ENCODE measurements at places on chromosomes 3 and 15.
A peak's percentile ranks its signal among the peaks of the same experiment; 100 is the strongest.

DNA sequence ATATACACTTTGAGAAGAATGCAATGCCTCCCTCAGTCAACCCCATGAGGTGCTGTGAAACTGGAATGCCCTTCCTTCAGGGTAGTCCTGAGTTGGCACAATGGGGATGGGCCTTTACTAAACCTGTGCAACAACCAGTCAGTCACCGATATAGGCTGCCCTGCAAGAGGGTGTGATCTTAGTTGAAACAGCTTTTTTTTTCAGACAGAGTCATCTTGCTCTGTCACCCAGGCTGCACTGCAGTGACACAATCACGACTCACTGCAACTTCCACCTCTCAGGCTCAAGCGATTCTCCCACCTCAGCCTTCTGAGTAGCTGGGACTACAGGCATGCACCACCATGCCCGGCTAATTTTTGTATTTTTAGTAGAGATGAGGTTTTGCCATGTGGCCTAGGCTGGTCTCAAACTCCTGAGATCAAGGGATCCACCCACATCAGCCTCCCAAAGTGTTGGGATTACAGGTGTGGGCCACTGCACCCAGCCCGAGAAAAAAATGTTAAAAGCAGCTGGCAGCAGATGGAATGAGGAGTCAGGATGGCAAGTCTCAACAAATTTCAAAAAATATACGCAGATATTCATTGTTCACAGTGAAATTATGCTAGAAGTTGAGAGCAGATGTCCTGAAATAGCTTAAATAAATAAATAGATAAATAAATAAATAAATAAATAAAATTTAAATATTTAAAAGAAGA lies 31.8 kb downstream of the MYO5A start:
- no peak for DNase-seq

DNA sequence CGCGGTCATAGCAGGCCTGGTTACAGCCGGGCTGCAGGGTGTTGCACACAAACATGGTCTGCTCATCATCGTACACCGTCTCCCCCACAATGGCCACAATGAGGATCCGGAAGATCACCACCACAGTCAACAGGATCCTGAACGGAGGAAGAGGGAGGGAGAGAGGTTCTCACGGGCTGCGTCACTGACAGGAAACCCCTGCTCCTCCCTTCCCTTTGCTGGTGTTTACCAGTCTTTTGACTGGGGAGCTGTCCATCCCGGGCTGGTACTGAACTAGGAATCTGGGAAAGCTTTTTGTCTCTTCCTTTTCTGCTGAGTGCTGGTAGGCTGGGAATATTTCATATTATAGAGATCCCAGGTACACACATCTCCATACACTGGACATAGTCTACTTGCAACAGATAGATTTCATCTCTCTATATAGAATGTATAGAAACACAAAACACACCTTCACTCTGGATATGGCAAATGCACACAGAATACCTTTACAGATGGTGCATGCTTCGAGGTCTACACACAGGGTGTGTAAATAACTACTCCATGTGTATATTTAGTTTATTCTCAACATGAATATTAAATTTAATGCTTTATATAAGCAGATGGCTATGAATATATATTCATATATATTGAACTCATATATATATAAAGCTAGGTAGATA lies 1.4 kb downstream of the GJD2 start:
- peak; percentile 94 for DNase-seq

GRCh38 chr15:63596676-63597037 lies 530 bp upstream of the FBXL22 start:
- DNase-seq, result no peak

- DNase-seq, result peak; percentile 39
Observed at GRCh38 chr3:8938021-8938420, 25.3 kb downstream of the RAD18 start.

DNA sequence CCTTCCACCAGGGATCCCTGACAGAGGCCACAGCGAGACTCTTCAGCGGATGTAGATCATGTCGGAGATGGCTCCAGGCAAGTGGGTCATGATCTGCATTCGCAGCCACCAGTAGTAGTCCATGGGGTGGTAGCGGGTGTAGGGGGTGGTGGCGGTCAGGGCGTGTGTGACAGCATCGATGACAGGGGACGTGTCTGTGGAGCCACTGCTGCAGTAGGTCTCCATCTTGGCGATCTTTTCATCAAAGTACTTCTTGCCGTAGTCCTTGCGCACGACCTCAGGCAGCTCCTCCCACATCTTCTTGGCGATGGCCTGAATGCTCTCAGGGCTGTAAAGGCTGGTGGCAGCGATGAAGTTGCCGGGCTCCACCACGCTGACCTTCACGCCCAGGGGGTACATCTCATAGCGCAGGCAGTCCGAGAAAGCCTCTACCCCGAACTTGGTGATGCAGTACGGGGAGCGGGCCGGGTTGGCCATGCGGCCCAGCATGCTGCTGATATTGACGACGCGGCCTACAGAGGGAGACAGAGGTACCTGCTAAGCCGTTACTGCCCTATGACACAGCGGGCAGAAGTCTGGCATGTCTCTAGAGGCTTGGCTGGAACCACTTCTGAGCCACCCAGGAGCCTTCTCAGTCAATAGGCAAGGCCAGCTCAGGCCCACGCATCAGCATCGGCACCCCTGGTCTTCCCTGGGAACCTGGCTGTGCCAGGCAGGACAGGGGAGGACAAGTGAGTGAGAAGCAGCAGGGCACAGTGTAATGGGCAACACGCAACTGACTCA lies 43.7 kb downstream of the BDH1 start:
- peak; percentile 74 for DNase-seq

DNA sequence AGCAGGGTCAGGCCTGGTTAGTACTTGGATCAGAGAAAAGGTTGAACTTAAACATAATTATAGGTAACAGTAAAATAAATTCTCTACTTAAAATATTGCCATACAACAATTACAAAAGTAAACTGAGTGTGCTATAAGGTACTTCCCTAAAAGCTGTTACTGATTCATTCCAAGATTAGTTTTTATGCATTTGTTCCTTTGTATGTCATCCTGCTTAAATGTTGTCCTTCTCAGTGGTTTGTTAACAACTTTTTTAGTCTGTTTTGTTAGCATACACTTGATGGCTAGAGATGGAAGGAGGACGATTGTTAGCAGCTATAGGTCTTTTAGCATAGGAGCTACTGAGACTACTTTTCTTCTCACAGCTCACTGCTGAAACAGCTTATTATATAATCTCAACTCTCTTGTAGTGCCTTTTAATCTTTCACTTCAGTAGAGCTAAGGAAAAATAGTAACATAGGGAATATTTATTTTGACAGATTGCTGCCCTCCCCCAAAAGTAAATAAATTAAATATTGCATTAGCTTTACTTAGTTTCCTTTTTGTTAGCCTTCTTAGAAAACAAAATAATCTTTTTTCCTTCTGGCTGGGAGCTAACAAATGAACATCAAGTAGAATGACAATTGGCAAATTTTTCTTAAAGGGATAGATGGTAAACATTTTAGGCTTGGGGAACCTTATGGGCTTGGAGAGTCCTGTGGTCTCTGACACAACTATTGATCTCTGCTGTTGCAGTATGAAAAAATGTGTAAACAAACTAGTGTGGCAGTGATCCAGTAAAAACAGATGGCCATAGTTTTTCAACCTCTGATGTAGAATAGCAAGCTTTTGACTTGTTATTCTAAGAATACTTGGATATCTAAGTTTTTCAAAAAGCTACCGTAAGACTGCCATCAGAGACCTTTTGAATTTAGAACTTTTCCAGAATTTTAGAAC lies 39.5 kb downstream of the USP8 start:
- DNase-seq, result no peak

DNA sequence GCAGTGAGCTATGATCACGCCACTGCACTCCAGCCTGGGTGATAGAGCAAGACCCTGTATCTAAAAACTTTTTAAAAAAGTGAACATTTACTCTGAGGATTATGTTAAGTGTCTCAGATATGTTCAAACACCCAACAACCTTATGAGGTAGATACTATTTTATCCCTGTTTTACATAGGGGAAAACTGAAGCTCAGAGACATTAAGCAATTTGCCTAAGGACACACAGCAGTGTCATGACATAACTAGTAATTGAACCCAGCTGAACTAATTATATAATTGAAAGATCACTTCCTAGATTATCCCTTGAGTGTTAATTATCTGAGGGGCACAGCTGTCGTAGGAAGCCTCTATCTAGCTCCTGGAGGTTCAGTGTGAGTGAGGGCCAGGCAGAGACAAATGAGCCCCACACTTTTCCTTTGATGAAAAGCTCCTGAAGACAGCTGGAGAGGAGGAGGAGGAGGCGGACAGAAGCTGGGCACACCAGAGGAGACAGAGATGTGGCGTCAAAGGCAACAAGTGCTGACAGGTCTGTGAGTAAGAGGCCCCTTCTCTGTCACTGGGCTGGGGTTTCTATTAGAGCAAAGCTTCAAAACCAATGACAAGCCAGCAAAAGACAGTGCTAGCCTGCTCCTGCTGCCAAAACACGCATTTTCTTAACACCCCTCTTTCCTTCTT lies 20.5 kb downstream of the TRH start:
- DNase-seq, result no peak

GRCh38 chr3:29932696-29933325 lies 651.9 kb downstream of the RBMS3 start:
- no peak for DNase-seq

DNA sequence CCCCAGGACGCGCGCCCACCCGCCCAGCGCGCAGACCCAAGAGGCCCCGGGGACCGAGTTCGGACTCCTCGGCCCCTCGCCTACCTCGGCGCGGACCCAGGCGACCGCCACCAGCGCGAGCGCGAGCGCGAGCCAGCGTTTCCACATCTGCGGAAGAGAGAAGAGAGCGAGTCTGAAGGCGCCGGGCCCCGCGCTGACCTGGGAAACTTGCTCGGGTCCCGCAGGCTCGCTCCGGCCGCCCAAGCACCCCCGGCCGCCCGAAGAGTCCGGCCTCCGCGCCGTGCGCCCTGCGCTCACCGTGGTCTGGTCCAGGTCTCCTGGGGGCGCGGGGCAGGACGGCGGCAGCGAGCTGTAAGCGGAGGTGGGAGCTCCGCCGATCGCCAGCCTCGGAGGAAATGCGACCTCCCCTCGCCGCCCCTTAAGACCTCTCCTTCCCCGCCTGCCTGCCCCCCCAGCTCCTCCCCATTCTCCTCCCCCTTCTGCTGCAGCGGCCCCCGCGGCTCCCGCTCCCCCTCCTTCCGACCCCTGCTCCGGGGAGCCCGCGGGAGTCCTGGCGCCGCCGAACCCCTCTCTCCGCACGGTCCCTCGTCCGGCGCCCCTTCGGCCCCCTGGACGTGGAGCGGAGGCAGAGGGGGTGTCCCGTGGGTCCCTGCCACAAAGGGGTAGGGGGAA lies at the start of gene FSTL1:
Gene FSTL1, minus strand, starts transcription at position 393 of the 672 bp plus-strand sequence. Its CDS starts 246 bp downstream, at position 147.
- DNase-seq, result peak; percentile 86

DNA sequence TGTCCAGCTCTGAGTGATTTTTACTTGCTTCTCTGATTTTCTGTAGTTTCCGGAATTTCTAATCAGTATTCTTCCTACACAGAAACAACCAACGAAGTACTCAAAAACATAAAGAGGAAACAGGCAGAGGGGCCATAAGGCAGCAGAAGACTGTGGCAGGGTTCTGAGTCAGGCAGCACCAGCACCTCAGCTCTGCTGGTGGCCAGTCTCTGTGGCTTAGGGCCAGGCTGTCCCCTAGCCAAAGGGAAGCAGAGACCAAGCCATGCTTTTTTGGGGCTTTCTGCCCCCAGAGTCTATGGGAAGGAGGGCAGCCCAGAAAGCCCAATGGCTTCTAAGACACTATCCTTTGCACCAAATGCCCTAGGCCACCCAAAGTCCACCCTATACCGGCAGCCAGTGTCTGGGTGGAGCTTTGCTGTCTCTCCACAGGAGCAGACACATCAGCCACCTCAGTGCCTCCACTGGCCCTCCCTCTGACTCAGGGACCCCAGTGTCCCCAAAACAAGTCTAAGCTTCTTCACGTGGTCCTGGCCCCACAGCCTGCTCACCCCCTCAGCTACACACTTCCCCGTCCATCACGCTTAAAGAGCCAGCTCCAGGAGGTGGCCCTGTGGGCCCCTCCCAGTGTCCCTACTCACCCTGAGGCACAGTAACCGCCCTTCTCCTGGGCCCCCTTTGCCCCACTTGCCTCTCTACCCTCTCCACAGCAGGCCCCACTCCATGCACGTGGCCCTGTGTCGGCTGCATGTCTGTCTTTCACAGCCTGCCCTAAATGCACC lies 46.2 kb downstream of the CCDC12 start:
- no peak for DNase-seq

- no peak for DNase-seq
Observed at GRCh38 chr3:119562307-119562961, 3.0 kb upstream of the CD80 start.

- peak; percentile 25 for DNase-seq
Observed at GRCh38 chr3:192273697-192274010, 453.7 kb downstream of the FGF12 start.

GRCh38 chr3:67357610-67358458 lies 296.6 kb downstream of the SUCLG2 start:
- peak; percentile 95 for DNase-seq

GRCh38 chr15:65875458-65875857 lies 6.2 kb downstream of the RAB11A start:
- no peak for DNase-seq

GRCh38 chr15:92418864-92419263 lies 25.2 kb downstream of the ST8SIA2 start:
- peak; percentile 23 for DNase-seq

- no peak for DNase-seq
Observed at GRCh38 chr3:52269776-52270175, 8.7 kb downstream of the WDR82 start.
